Large intestine (tissue), 12 donors: ENCODE measurements at places on chromosomes 4 and X.

DNA sequence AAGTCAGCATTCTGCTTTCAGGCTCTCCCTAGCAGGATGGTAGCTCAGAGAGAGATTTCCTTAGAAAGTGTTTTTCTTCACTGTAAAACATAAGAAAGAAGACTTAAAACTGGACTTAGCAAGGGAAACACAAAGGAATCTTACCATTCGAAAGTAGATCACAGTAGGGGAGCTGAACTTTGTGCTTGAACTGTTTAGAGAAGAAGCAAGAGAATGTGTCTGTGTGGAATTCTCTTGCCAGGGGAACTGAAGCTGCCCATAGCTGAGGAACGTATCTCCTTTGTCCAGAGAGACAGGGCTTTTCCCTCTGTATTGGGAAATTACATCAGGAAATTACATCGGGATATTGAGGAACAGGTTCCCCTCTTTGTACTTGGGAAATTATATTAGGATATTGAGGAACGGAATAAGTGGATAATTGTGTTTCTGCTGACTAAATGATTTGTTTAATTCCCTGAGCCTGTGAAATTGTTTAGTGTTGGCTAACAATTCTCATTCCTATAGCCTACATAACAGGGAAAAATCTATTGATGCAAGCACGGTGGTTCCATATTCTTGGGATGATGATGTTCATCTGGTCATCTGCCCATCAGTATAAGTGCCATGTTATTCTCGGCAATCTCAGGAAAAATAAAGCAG, 21.2 kb downstream of the SRD5A3 start:
- H3K27ac ChIP-seq, result no peak overlapping the region
- no peaks in the 10 kb centered on the region for H3K27me3 ChIP-seq
- no peak overlapping the region for H3K4me3 ChIP-seq

DNA sequence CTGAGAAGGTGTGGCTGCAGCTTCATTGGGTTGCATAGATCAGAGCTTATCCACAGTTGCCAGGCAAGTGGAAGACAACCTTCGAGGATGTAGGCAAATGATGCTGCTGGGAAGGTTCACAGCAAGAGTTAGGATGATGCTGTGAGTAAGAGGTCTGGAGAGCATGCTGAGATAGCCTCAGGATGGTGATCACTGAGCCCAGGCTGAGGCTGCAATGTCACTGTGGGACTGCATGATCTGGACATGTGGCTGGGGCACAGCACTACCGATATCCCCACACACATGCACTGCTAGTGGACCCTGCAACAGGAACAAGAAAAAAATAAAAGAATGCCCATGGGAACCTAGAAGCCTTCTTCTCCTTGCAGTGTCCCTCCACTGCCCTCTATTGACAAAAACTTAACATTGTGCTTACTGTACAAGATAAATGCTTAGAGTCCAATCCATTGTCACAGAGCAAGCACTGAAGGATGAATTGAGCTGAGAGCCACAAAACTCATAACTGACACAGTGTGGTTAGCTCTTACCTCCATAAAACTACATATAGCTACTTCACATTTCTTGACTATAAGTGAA, 105.6 kb downstream of the CNKSR2 start:
- no peak overlapping the region for H3K4me3 ChIP-seq
- H3K36me3 ChIP-seq, result no peaks in the 10 kb centered on the region
- no peaks in the 10 kb centered on the region for H3K4me1 ChIP-seq
- no peaks in the 10 kb centered on the region for H3K27me3 ChIP-seq

- no peak overlapping the region for H3K27ac ChIP-seq
- H3K27me3 ChIP-seq, result no peaks in the 10 kb centered on the region
- H3K4me1 ChIP-seq, result no peaks in the 10 kb centered on the region
Observed at GRCh38 chr4:126106658-126107057, 791.9 kb downstream of the FAT4 start.

DNA sequence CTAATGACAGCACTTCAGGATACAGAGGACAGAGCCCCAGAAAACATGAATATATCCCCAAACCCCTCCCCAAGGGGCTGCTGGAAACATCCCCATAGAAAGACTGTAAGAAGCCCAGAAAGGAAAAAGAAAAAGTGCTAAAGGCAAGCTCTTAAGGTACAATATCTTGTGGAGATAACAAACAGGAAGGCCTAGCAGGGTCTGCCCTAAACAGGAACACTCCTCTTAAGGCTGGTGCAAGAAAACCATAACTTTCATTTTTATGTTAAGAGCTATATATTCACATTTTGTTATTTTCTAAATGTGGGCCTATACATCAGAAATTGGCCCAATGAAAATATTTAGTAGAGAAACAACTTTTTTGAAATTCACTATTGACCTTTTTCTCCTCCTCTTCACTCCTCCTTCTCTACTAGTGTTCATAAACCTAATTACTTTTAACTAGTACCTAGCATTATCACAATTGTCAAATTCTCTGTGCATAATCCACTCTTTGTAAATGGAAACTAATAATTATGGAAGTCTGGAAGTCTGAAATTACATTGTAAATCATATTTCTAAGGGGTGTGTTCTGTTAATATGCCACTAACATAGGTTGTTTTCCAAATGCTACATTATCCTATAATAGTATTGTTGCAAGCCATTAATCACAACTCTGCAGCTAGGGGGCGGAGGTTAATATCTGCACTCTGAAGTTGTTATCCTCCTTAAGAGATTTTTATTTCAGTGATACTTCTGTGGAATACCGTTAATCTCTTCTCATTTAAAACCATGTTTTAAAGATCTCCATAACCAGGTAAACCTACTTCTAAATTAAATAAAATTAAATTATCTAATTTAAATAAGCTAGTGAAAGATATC, 59.8 kb downstream of the CASK start:
- H3K4me3 ChIP-seq, result no peak overlapping the region
- no peaks in the 10 kb centered on the region for H3K27me3 ChIP-seq
- H3K36me3 ChIP-seq, result no peaks in the 10 kb centered on the region
- no peak for DNase-seq
- peaks cover 12% of the 10 kb centered on the region for H3K4me1 ChIP-seq
- peak overlapping the region; percentile 78 for H3K27ac ChIP-seq

GRCh38 chrX:118513120-118513898, 17.7 kb downstream of the DOCK11 start:
- no peak for DNase-seq
- no peak overlapping the region for H3K27ac ChIP-seq
- H3K4me1 ChIP-seq, result no peaks in the 10 kb centered on the region
- H3K36me3 ChIP-seq, result no peaks in the 10 kb centered on the region
- no peak overlapping the region for H3K4me3 ChIP-seq
